ENCODE measurements at places on chromosomes 3 and 15.

DNA sequence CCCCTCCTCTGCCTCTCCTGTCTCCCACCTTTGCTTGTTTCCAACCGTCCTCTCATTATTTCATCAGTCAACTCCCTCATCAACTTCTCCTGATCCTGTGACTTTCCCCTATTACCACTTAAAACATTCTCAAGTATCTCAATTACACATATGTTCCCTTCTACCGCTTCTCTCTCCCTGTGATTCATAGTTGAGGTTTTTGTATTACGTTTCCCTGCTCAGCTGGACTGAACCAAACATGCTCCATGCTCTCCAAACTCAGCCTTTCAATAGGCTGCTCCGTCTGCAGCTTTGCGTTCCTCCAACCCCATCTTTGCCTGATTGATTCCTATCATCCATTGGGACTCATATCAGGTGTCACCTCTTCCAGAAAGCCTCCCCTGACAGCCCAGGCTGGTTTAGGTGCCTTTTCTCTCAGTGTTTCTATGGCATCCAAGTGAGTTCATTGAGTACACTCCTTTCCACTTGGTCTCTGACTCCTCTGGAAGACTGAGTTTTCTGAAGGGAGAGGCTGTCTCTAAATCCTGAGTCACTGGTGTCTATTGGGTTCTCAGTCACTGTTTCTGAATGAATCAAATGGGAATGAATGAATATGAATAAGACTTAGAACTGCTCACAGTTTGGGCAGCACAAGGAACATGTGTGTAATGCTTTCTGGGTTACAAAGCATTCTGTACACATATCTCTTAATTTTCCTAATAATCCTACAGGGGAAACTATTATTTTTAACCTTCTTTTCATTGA lies 56.4 kb downstream of the PLD1 start:
- no peak for DNase-seq

DNA sequence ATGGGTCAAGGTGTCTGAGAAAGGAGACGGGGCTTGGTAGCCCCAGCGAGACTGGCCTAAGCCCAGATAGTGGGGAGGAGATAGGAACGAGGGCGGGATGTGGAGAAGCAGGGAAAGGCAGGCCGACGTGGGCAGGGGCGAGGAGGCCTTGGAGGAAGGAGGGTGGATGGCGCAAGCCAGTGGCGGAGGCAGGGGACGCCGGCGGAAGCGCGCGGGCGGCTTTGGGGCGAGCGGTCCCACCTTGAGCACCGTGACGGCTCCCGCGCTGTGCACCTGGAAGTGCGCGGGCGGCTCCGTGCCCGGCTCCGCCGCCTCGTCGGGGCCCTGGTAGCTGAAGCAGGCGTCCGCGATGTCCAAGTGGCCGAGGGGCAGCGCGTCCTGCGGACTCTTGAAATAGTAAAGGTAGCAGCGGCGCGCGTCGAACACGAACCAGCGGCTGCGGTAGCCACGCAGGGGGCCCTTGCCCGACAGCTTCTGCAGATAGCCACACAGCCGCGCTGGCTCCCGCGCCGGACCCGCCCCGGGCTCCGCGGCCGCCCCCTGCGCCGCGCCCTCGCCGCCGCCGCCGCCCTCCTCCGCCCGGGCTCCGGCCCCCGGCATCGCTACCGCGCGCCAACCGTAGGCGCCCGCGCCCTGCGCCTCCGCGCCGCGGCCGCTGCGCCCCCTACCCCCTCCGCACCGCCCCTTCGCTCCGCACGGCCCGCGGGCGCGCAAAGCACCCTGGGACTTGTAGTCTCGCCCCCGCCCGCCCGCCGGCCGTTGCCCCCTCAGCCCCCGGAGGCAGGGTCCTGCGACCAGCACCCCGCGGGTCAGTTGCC lies at the start of gene TBC1D2B:
Gene TBC1D2B, minus strand, starts transcription at position 659 of the 818 bp plus-strand sequence. Its CDS starts 59 bp downstream, at position 600.
- DNase-seq: peak; percentile 47

DNA sequence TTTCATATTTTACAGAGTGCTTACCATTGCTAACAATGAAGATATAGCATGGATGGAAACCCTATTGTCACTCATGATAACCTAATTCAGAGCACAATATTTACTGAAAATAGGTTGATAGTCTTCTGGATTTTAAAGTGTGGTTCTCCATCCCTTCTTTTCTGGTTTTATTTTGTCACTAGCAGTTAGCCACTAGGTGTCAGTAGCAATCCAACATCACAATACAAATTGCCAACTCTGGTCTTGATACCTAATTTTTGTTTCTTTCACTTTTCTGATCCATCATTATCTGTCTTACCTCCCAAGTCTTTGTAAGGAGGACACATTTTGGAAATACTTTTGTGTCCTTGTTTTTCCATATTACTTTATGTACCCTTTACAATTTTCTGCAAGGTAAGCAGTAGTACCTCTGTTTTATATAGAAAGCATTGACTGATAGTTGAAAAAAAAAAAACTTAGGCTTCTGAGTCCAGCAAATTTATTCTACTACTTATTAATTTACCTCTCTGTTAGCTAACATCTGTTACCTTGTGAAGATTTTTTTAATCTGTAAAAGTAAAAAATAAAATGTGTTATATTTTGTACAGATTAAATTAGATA lies 28.3 kb upstream of the CRYBG3 start:
- no peak for DNase-seq

DNA sequence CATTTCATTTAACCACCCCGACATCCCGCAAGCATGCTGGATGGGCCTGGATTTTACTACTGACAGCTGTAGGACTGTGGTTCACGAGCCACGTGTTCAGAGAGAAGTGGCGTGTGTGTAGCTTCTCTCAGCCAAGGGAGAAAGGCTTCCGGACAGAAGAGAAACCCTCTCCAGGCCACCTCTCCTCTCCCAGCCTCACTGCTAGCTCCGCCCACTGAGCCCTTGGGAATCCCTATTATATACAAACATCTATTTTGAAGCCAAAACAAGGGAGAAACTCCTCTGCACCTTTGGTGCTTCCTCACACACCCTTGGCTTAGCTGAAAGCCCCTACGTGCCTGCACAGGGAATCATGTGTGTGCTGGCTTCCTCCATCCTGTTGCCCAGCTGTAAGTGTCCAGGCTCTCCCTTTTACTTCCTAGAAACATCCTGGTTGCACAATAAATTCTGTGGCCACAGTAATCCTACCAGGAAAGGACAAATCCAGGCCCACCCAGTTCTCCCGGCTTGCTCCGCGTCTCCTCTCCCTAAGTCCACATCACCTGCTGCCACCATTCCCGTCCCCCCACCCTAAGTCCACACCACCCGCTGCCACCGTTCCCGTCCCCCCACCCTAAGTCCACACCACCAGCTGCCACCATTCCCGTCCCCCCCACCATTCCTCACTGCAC lies 30.5 kb downstream of the PCSK6 start:
- no peak for DNase-seq

DNA sequence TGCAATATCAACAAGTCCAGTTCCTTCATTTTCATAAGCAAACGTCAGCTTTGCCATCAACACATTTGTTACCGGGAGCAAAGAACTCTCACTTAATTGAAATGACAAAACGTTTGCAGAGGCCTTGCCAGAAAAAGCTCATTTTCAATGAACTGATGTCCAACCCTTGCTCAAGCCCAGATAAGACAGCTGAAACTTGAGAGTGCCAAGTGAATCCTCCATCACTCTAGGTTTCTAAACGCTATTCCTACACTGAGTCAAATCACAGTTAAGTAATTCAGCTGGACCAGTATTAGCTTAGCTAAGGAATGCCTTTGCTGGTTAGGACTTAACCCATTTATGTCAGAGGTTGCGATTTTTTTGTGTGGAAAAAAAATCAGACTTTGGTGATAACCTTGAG lies 11.5 kb downstream of the CHSY1 start:
- DNase-seq: no peak

- no peak for DNase-seq
Measured at GRCh38 chr15:73632670-73633058, 525 bp downstream of the NPTN start.

DNA sequence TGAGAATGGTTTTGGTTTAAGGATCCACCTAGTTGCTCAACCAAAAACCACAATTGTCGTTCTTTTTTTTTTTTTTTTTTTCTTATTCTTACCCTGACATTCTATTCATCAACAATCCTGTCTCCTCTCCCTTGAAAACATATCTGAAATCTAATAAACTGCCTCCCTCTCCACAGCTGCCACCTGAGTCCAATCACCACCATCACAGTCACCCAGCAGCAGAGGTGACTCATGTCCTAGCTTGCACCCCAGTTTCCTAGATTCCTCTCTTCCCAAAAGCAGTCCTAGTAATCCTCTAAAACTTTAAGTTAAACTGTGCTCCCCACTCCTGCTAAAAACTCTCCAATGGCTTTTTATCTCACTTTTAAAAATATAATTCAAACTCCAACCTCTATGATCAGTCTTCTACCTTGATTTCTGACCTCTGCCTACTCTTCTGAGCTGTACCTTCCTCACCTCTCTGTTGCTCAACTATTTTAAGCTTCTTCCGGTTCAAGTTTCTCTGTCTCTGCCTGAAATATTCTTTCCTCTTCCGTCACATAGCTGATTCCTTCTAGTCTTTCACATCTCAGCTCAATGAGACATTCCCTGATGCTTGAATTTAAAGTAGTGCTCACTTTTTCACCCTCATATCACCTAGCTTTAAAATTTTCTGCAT lies 33.7 kb upstream of the RBMS3 start:
- no peak for DNase-seq

GRCh38 chr3:62622553-62623174 lies 249.3 kb upstream of the FEZF2 start:
- no peak for DNase-seq

DNA sequence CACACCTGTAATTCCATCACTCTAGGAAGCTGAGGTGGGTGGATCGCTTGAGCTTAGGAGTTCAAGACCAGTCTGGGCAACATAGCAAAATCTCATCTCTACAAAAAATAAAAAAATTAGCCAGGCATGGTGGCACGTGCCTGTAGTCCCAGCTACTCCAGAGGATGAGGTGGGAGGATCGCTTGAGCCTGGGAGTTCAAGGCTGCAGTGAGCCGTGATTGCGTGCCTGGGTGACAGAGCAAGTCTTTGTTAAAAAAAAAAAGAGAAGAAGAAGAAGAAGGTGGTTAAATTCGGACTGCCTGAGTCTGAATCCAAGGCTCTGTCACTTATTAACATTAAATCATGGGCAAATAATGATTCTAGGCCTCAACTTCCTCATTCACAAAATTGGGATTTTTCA lies 51.0 kb downstream of the EOMES start:
- DNase-seq: no peak

GRCh38 chr15:34332553-34333120 lies 4.9 kb downstream of the SLC12A6 start:
- no peak for DNase-seq

- no peak for DNase-seq
Measured at GRCh38 chr3:114673481-114673880, 379.7 kb downstream of the TIGIT start.

DNA sequence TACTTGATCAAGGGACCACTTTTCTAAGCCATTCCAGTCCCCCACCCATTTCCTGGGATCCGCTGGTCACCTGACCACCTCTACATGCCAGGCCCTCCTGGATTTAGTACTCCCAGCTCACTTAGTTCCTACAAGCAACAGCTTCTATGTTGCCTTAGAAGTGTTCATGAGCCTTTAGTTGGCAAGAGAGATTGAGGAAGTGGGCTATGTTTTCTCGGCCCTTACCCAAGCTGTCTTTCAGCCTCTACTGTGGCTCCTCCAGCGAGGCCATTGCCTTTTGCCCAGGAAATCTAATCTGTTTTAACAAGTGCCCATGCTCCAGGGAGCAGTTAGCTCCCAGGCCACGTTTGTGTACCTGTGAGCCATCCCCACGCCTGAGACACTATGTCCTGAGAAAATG lies 4.5 kb upstream of the PRKAR2A start:
- DNase-seq: no peak
